ENCODE measurements at places on chromosomes 5 and 9.

DNA sequence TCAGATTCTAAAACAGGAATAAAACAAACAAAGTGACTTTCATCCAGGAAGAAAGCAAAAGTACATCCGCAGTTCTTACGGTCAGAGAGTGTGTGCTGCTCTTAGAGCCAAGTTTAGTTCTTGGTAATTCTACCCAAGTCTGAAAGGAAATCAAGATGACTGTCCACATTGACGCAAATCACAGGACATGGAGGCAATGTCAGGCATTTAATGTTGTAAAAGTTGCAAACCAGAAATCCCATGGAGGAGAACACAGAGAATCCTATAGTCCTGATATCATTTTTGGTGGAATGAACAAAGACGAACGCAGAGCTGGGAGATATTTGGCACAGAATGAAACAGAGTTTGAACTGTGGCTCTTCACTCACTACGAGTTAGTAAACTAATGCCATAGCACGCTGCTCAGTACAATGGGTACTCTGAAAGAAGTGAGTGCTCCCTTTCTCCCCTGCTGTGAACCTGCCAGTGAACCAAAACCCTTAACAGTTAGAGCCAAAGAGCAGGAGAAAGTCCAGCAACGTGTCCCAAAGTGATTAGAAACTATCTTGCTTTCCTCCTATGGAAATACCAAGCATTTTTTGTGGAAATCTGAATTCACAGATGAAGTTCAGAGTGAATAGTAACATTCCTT lies 74.3 kb downstream of the MUSK start:
- peak; percentile 45 for DNase-seq

- DNase-seq = no peak
These were observed 288.5 kb downstream of the ZNF608 start for GRCh38 chr5:124457901-124458300.

DNA sequence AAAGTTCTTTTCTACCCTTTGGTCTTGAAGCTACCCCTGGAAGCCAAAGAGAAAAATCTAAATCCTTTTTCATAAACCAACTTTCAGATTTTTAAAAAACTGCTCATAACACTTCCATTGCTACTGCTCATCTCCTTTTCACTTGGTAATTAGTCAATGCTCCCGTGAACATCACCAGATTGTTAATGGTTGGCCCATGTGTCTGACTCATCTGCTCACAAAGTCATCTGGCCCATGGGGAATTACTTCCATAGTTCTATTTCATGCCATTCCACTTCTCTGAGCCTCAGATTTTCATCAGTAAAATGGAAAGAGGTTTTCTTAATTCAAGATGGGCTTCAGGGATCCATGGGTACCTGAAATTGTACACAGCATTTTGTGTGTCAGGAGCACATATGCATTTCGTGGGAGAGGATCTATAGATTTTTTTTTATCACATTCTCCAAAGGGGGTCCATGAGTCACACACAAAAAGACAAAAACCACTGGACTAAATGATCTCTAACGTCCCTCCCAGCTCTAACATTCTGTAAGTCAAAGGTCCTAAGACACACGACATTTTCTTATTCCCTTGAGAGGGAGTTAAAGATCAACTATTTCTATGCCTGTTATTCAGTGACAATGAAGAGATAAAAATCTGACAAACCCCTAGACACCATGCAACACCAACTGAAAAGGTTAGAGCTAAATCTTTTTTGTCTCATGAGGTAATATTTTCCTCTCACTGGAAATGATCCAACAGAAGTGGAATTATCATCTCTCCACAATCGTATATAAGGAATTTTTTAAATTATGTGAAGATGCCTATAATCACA lies 75.4 kb downstream of the TEX10 start:
- no peak for DNase-seq

DNA sequence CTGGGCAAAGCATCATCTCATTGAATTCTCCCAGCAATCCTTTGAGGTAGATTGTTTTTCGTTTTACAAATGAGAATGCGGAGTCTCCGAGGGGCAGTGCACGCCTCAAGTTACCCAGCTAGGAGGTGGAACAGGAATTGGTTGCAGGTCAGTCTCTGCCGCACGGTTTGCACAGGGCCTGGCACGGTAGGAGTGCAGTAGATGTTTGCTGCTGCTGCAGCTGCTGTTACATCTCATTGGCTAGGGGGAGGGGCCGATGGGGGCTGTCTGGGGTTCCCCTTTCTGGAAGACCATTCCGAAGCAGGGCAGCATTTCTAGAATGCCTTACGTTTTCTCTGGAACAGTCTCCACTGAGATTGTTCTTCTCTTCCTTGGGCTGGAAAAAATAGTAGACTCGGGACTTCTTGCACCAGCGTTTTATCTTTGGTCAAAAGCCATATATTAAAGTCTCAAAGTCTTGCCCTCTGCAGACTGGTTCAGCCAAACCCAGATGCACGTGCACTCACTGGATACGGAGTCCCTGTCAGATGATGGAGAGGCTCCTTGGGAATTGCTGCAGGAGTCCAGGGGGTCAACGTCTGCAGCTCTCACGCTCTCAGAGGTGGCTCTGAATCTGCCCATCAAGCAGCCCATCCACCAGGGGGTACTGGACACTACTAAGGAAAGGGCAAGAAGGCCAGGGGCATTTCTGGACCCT lies 1.2 kb downstream of the USP20 start:
- DNase-seq = no peak

- peak; percentile 59 for DNase-seq
These were observed 87.5 kb upstream of the SSBP2 start for GRCh38 chr5:81838307-81838906.

DNA sequence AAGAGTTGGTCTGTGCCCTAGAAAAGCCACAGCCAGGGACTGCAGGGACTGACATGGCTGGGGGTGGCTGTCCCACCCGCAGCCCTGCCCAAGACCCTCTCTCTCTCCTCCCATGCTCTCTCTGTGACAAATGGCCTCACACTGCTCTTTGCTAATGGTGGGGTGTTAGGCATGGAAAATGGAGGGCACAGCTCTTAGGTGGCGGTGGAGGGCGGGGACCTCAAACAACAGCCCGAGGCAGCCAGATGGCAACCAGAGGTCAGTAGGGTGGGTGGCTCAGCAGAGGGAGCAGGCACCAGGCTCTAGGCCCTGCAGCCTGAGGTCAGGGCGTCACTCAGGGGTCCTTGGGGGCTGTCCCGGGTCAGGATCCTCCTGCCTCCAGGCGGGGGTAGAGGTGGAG lies 73.9 kb upstream of the DAB2IP start:
- no peak for DNase-seq

- no peak for DNase-seq
These were observed 156.4 kb downstream of the CACNA1B start for GRCh38 chr9:138033950-138034349.

DNA sequence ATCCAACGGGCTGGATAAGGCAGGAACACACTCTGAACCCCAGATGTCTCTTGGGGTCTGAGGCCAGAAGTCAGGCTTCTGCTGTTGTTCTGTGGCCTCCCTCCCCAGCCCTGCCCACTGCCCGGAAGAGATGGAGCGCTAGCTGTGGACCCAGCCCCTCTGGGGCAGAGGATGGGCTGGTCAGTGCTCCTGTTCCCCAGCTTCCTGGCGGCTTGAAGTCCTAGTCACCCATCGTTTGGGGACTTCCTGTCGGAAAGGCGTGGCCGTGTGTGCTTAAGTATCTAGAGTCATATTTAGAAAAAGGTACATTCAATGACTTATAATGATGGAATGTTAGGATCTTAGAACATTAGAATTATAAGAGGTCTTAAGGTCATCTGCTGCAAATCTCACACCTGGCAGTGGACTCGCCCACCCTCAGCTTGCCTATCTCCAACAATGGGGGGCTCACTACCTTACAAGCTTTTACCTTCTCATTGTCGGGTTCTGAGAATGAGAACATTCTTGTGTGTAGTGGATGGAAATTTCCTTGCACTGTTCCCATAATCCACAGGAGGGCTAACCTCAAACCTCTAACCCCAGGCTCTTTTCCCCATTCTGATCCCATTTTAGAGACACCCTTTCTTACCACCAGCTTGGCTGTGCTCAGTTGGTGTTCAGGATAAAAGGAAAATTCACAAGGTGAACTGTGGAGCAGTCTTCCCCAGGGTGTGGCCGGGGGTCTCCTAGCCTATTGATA lies 13.4 kb upstream of the AIF1L start:
- DNase-seq = no peak

- DNase-seq = no peak
These were observed 28.4 kb upstream of the CAST start for GRCh38 chr5:96633820-96634219.

Measured in Ammon's horn (tissue), 1 donor.